Stimulated activated CD8-positive, alpha-beta memory T cell treated with anti-CD3 and anti-CD28 coated beads, Interleukin-15, amount 100 ng/mL, for 48 hours (primary cell): ENCODE measurements at places on chromosomes 4 and X.

DNA sequence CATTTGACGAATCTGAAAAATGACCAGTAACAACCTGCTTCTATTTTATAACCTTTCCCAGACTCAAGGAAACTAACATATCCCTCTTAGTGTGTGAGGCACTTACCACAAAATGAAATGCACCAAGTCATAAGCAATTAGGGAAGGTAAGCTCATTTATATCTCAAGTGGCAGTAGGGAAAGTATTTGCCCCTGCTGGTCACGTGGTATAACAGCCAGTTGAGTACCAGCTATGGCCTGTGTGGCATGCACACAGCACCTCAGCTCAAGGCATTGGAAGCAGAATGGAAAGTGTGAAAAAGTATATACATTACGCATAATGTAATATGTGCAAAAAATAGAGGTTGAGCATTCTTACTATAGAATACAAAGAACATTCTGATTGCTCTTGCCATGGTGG, 178.3 kb upstream of the GYPA start:
- DNase-seq, result no peak

- DNase-seq, result no peak
These were observed 534.1 kb upstream of the GALNTL6 start for GRCh38 chr4:171279131-171279530.

GRCh38 chr4:110164856-110165255, 33.6 kb downstream of the ELOVL6 start:
- DNase-seq, result no peak

- DNase-seq, result no peak
These were observed 3.4 kb downstream of the ATP1B4 start for GRCh38 chrX:120365320-120365719.

DNA sequence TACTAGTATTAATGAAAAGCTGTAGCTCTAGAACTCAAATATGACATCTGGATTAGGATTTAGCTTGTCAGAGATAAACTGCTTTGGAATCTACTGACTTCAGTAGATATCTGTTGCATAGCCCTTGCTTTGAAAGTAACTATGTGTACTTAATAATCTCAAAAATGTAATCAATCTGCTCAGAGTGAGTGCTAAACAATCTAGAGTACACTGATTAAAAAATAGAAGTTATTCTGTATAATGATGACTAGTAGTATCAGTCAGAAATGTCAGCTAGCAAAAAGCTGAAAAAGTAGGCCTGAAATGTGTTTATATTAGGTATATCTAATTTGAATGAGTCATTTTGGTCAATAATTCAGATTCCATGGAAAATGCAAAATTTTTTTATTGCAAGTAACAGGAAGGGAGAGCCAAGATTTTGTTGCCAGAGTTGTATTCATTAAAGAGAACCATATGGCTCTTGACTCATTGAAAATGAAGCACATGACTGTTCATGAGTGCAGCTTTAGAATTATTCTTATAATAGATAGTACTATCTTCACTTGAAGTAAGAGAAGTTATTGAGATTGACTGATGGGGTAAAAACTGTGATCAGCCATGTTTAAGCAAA, 20.0 kb downstream of the CLCN3 start:
- no peak for DNase-seq

DNA sequence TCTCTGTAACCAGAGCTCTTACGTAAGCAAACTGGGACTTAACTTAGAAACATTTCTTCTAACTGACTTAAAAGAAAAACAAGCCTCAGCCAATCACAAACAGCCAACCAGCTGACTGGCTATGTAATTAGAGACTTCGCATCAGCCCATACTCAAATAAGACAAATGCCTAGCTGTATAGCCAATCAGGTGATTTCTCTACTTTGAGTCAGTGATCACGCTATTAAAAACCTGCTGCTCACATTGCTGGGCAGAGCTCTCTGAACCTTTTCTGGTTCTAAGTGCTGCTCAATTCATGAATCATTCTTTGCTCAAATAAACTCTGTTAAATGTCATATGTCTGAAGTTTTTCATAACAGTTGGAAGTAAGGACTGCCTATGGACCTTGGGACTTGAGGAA, 9.9 kb upstream of the SMIM10L2A start:
- no peak for DNase-seq

DNA sequence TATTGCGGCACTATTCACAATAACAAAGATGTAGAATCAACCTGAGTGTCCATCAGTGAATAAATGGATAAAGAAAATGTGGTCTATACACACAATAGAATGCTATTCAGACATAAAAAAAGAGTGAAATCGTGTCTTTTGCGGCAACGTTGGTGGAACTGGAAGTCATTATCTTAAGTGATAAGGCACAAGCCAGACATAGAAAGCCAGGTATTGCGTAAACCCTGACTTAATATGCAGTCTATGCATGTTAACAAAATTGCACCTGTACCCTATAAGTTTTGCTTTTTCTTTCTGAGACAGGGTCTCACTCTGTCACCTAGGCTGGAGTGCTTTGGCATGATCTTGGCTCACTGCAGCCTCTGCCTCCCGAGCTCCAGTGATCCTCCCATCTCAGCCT, 28.6 kb downstream of the KIAA0232 start:
- no peak for DNase-seq

GRCh38 chrX:153665726-153666306, 7.8 kb downstream of the PNCK start:
- no peak for DNase-seq

DNA sequence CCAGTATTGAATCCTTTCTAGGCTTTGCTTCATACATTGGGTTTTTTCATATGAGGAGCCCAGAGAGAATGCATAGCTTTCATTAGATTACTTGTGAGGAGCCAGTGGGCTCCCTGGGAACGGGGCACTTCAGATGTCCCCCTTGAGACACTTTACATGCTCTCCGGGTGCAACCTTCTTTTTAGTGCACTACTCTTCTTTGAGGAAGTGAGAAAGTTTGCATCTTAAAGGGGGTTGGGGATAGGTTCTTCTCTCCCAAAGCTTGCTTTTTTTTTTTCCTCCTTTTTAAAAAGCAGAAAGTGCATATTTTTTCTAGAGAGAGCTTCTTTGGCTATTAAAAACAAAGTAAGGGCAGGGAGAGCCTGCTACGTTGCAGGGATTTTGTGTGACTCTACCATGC, 4.3 kb downstream of the HADH start:
- no peak for DNase-seq

DNA sequence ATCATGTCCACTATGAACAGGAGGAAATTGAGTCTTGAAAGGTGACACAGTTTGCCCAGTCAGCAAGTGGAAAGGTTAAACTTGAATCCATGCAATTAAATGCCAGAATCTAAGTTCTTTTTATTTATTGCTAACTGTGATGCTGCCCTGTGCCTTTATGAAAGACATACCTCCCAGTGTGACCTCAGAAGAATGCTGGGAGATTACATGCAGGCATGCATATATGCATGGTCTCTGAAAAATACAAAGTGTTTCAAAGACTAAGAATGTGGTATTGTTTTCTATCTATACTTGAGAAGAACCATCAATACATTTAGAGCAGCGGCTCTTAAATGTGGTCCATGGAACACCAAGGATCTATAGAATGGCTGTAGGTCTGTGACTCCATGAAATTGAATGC, 45.6 kb downstream of the CCDC149 start:
- no peak for DNase-seq

DNA sequence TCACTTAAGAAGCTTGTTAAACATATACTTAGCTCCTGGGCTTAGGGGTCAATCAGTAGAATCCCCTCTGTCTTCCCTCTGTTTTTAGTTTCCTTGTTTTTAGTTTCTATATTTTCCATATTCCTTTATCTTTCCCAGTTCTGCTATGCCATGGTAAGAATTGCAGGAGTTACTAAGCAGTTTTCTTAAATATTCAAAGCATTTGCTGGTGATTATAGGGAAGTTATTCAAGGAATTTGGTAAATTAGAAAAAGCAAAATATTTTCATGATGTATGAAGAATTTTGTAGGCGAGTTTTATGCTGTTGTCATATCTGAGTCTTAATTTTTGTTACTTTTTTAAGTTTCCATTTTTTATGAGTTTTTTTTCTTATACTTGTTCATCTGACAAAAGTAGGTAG, 91.6 kb upstream of the NUDT6 start:
- no peak for DNase-seq

DNA sequence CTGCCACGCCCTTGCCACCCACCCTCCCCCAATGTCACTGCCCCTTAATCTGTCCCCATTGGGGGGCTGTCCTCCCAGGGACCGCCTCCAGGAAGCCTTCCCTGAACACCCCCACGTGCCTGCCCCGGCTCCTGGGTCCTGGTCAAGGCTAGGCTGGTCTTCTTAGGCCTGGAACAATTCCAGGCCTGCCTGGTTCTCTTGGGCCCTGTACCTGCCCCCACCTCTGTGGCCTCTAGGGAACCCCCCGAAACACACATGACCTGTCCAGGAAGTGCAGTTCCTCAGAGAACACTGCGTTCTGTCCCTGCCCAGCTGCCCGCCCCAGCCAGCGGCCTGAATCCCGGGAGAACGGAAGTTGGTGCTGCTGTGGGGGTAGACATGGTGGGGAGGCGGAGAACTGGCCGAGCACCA, 5.1 kb downstream of the MXD4 start:
- no peak for DNase-seq

DNA sequence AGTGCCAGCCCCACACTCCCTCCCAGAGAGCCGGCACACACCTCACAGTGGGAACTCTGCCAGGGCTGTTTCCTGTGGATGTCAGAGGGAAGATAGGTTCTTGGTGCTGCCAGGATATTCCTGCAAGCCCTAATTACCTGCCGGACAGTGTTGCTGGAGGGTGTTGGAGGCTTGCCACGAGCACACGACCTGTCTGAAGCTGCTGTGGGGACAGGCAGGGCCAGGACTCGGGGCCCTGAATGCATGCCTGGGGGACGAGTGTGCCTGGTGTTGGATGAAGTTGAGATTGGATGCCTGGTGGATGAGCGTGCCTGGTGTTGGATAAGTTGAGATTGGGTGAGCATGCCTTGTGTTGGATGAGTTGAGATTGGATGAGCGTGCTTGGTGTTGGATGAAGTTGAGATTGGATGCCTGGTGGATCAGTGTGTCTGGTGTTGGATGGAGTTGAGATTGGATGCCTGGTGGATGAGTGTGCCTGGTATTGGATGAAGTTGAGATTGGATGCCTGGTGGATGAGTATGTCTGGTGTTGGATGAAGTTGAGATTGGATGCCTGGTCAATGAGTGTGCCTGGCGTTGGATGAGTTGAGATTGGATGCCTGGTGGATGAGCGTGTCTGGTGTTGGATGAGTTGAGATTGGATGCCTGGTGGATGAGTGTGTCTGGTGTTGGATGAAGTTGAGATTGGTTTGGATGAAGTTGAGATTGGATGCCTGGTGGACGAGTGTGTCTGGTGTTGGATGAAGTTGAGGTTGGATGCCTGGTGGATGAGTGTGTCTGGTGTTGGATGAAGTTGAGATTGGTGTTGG, 23.2 kb upstream of the UVSSA start:
- no peak for DNase-seq

DNA sequence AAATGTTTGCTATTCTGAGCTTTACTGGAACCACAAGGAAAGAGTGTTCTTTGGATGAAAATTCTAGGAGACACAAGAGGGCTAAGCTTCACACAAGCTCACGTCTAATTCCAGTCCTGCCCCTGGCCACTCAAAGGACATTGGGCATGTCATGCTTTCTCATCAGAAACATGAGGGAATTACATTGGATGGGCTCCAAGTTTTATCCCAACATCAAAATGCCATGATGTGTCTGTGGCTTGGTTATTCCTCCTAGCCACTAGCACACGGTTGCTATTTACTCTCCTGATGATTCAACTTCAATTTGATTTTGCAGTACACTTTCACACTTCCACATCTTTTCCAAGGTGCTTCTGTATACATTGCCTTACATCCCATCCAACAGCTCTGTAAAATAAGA, 149.6 kb upstream of the FAM9B start:
- DNase-seq, result no peak

DNA sequence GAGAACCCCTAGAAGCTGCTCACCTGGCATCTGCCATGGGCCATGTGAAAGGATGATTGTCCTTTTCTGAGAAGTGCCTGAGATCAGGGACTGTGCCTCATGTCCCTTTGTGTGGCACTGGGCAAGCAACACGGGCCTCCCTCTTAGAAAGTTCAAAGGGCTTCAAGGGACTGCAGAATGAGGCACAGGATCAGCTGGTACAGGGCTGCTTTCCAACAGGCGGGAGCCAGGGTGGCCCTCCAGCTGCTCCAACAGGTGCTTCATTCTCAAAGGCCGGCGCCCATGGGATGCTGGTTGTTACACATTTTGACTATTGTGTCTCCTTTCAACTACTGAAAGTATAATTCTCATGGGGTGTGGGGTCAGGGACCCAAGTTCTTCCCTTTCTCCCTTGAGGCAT, 114.7 kb downstream of the ENPP6 start:
- DNase-seq, result no peak

GRCh38 chrX:153460826-153461225, 9.6 kb downstream of the HAUS7 start:
- no peak for DNase-seq

- no peak for DNase-seq
These were observed 55.0 kb downstream of the LRBA start for GRCh38 chr4:150960079-150960478.

DNA sequence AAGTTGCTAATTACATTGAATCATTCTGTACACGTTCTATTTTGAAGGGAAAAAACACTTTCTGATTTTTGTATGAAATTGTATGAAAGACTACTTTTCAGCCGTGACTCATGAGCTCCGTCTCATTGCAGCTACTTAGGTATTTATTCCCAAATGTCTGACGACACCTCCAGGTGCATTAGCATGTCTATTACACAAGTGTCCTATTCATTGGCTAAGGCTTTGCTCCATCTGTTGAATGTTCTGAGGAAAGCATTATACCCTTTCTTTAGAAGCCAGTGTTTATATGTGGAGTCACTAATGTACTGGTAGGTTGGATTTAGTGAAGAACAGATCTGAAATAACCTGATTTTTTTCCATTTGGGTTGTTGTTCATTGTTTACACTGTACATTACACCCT, 51.8 kb downstream of the MAP7D3 start:
- no peak for DNase-seq

GRCh38 chrX:63657821-63658220, 127.2 kb downstream of the ARHGEF9 start:
- no peak for DNase-seq

DNA sequence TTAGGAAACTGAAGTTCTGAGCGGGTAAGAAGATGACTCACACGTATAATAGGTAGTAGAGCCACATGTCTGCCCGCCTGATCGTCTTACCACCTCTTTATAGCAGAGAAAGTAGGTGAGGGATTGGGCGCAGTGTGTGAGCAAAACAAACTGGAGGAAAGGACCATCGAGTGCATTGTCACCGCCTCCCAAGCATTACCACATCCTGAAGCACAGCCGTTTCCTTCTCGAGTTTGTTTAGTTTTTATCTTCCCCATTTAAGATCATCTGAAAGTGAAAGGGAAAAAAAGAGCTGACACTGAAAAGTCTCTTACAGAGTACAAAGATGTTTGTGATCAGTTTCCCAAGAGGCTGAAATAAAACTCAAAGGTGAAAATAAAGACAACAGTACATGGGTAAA, 14.8 kb downstream of the PDK3 start:
- DNase-seq, result peak; percentile 50

DNA sequence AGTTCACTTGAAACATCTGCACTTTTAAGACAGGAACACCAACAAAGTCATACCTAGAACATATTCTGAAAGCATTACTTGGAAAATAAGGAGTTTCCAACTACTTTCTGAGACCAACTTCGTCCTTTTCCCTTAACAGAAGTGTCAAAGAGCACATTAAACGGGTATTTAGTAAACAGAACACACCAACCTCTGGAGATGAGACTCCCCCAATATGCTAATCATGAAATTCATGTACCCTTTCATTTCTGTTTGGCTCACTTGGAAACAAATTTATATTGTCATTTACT, 69.2 kb downstream of the NOCT start:
- no peak for DNase-seq
